AG08396 (cell line): ENCODE measurements at places on chromosomes 1 and 21.

DNA sequence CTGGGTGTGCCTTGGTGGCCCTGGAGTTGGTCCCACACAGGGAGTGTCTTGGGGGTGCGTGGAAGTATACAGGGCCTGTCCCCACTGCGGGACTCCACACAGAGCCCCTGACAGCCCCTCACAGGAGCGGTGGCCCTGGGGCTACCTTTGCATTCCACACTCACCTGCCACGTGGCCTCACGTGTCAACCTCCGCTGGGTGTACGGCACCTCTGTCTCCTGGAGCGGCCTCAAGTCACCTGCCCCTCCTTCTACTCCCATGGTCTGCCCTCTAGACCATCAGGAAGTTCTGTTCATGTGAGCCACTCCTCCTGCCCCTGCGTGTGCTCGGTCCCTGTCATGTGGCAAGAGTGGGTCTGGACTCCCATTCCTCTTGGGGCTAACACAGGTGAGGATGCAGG, 58.6 kb downstream of the FAAP20 start:
- DNase-seq, result no peak

DNA sequence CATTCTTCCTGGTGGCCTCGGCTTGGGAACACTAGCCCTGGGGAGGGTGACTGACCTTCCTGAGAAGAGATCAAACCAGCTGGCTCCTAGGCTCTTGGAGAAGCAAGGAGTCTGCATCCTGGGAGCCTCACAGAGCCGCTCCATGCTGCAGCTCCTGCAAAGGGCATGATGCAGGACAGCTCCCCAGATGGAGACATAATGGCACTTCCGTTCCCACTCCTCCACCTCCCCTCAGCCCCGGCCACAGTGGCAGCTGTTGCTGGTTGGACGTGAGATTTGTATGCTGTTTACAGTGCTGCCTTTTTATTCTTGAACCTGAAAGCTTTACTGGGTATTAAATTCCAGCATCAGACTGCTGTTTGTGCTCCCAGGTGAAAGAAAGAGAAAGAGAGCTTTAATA, 83.7 kb upstream of the CTTNBP2NL start:
- DNase-seq, result no peak

- DNase-seq, result no peak
Observed at GRCh38 chr1:240607006-240607405, 4.9 kb downstream of the GREM2 start.

GRCh38 chr1:213651077-213651476, 336.7 kb upstream of the PROX1 start:
- no peak for DNase-seq

DNA sequence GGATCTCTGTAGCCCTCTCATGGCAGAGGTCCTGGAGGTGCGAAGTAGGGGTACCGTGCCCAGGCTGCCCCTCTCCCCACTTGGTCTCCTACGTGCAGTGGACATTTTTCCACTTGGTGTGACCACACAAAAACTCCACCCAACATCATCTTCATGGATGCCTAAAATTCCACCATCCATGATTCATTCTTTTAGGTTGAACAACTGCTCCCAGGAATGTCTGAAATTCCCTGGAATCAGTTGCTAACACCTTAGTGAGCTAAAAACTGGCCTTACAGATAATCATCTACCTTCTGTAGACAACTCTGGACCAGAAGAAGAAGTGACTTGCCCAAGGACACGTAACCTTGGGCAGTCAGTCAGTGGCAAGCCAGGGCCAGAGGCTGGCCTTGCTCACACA, 32.1 kb upstream of the CLIC4 start:
- DNase-seq, result no peak
